ENCODE measurements at places on chromosomes 11 and 22.

DNA sequence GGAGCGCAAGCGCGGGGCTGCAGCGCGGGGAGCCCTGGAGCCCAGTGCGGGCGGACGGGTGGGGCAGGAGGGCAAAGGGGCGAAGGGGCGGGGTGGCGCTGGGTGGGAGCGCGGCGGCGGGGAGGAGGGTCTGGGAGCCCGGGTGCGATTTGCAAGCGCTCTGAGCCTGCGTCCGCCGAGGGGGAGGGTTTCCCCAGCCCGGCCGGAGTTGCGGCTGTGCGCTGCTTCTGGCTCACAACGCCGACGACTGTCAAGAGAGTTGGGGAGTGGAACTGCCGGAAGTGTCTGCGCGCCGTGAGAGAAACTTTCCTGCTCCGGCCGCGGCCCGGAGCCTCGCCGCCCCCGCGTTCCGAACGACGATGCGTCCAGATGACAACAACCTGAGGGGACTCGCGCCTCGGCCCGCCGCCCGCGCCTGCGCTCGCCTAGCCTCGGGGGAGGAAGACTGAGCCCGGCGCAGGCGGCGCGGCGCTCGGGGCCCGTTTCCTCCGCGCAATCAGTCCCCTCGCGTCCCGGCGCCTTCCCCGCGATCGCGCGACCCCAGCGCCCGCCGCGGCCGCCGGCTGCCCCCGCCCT is at the start of gene ARHGAP42:
TSS of gene ARHGAP42 (plus strand) at position 235 of the 576 bp plus-strand sequence. CDS start 391 bp downstream, outside the sequence.
- peak; percentile 75 for DNase-seq

- no peak for DNase-seq
Measured at GRCh38 chr22:25367756-25368155, 148.3 kb downstream of the CRYBB2 start.

GRCh38 chr11:57662893-57663292 is 5.0 kb upstream of the ZDHHC5 start:
- no peak for DNase-seq

DNA sequence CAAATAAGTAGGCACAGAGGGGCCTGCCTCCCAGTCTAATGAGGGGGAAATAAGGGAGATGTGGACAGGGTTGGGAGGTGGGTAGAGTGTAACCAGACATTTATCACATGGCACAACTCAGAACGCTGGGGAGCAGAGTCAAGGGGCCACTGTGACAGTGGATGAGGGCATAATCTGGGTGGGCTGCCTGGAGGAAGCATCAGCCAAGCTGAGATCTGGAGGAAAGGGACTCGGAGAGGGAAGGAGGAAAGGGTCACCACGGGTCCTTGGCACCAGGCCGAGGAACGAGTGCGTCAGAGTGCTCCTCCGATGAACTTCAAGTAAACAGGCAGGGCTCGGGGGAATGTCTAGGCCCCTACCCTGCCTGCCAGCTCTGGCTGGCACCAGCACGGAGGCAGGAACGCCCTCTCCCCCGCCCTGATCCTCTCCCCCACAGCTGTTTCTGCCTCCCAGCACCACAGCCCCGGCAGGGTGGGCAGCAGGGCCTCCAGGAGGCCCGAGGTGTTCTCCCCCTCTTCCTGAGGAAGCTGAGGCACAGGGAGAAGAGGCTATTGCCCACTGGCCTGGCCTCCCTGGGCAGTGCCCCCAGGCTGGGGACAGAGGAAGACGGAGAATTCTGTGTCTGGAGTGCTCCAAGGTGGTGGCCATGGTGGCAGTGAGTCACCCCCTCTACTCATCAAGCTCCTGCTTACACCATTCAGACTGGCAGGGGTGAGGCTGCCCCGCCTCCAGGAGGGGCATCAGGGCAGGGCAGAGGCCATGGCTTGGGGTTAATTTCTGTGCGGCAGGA is 4.2 kb downstream of the ALDH3B1 start:
- no peak for DNase-seq

DNA sequence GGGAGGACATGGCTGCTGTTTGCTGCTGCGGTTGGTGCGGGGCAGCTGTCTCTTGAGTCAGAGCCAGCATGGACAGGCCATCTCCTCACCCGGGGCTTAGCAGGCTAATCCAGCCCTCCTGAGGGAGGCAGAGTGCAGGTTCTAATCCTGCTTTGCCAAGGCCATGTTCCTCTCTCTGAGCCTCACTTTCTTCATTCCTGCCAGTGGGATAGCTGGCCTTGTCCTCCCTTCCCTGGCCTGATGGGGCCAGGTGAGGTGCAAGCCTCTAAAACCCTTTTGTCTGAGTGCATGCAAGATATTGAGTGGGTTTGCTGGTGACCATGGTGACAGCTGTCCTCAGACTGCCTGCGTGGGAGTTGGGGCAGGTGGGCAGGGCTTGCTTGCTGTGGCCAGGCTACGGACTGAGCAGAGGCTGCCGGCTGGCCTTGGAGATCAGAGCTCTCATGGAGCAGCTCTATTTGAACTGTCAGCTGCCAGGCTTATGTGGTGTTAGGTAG is 3.6 kb downstream of the USP35 start:
- DNase-seq: no peak

DNA sequence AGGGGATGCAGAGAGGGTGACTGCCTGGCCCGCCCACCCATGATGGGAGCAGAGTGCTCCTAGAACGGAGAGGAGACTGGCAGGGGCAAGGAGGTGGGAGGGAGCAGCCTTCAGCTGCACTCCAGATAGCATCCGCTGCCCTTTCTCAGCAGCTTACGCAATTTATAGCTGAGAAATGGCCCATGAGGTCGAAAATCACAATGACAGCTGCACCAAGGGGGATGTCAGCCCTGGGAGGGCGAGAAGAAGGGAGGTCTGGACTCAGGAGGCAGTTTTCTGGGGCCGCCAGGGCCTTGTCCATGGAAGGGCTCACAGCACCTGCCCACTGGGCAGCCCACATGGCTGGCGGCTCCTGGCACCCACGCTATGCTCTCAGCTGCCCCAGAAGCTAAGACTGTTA is 17.6 kb upstream of the MOB2 start:
- DNase-seq: no peak

DNA sequence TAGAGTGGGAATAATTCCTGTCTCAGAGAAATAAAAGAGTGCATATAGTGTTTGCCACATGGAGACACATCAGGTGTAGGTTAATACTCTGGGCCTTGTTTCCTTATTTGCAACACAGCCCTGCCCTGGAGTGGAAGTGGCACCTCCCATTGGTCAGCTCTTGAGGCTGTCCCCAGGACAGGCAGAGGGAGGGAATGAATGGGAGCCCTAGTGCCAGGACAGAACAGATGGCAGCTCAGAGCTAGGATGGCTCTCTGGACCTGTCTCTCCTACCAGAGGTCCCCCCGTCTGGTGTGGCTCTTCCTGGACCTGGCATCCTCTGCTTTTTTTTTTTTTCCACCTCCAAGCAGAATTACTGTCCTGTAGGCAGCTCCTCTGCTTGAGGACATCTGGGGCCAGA is 35.6 kb downstream of the LIMK2 start:
- no peak for DNase-seq

GRCh38 chr22:29342577-29343312 is 27.2 kb upstream of the RASL10A start:
- DNase-seq: no peak

DNA sequence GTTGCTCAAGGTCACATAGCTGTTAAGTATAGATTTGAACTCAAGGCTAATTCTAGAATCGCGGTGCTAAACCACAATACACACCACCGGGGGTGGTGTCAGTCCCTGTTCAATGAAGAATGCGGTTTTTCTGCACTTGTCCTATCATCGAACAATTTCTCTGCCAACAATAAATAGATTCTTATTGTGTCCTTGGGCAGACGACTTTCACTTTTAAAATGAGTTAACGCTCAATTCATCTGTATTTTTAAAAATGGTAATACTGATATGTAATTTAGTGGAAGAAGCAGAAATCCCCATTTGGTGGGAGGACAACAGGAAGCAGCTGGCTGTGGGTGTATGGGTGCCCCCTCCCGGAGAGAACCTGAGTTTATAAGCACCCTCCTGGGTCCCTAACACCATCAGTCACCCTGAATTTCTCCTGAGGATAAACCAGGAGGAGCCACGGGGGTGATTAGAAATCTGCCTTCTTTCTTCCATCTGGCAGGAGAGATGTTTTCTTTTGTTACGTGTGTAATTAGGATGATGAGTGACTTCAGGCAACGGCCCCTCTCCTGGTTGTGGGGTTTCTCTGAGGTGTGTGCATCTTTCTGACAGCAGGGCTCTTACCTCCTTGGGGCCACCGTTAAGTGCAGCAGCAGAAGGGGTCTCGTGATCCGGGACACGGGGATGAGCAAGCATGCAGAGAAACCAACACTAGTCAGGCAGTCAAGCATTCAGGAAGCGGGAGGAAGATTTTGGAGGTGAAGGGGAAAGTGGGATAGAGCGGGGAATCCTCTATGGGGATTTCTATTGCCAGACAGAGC is 87.7 kb downstream of the GRAMD1B start:
- DNase-seq: no peak

DNA sequence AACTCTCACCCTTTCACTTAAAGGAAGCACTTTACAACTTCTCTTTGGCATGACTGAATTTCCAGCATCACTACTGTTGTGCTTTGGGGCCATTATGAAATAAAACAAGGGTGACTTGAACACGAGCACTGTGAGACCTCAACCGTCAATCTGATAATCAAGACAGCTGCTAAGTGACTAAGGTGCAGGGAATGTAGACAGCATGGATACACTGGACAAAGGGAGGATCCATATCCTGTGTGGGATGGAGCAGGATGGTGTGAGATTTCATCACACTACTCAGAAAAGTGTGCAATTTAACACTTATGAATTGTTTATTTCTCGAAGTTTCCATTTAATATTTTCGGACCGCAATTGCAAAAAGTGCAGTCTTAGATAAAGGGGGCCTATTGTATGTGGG is 16.1 kb upstream of the EXPH5 start:
- DNase-seq: no peak

DNA sequence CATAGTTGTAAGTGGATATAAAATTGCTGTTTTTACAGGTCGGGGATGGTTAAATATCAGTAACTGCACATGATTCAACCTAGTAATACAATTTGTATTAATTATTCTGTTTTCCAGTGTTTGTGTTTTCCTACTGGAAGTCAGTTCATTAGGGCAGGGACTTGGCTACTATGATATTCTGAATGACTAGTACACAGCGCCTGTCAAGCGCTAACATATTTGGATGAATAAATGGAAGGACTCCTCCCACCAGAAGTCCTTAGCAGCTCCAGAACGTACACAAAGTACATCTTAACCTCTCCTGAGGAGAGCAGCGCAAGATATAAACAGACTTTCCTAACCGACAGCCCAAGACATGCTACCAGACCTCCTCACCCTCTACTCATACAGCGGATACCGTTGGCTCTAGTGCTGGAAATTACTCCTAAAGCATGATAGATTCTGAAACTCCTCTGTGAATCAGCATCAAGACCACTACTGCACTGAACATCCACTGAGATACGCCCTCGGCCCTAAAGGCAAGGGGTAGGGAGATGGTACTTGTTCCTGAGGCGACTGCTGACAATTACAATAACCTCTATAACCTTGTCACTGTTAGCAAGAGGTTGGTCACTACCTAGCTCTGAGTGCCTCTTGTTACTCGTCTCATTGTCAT is 79.1 kb downstream of the RDX start:
- no peak for DNase-seq

GRCh38 chr11:25790396-25790795 is 541.5 kb upstream of the ANO3 start:
- no peak for DNase-seq

DNA sequence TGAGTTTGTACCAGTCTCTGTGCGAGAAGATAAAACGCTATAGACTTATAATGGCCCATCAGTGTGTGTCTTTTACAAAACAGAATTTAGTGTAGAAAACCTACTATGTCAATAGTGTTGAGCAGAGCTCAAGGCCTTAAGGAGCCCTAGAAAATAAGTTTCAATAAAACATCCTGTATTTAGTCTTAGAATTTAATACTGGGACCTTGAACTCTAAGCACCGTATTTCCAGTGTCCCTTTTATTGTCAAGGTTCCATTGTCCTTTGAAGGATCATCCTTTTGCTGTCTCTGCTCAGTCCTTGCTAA is 16.6 kb downstream of the CDC45 start:
- no peak for DNase-seq

- DNase-seq: no peak
Measured at GRCh38 chr22:47206666-47207218, 444.3 kb downstream of the TBC1D22A start.

GRCh38 chr11:109350091-109350490 is 71.9 kb upstream of the C11orf87 start:
- no peak for DNase-seq

GRCh38 chr11:133898770-133899115 is 53.4 kb upstream of the SPATA19 start:
- no peak for DNase-seq

GRCh38 chr11:95035316-95035715 is 10.3 kb downstream of the KDM4E start:
- DNase-seq: no peak

DNA sequence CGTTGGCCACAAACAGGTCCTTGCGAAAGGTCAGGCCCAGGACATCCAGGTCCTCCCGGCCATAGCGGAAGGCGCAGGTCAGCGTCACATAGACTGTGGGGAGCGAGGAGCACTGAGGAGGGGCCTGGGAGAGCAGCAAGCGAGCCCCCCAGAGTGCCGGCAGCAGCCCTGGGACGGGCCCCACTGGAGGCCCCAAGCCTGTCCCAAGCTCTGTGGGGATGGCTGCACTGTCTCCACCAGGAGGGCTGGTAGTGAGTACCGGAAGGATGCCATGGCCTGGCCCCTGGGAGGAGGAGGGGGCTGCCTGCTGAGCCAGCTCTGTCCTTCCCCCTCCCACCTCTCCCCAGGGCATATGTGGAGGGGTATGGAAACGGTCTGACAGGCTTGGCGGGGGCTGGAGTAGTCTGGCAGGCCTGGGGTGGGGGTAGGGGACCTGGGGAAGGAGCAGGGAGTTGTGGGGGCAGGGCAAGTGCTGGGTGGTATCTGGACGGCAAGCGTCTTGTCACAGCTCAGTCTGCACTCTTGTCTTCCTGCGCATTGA is 42.9 kb downstream of the TPBGL start:
- DNase-seq: no peak

DNA sequence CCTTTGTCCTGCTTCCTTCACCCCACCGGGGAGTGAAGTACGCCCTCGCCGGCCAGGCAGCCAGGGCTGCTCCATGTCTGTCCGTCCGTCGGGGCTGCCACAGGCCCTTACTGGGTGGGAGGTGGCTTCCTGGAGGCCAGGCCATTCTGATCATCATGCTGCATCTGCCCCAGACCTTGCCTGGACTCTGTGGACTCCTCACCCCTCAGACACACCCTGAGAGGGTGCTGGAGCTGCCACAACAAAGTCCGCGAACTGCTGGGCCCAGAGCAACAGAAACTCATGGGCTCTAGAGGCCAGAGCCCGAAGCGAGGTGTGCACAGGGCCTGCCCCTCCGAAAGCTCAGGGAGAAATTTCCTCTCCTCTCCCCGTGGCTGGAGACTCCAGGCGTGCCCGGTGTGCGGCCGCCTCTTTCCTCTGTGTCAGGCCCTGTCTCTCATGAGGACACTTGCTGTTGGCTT is 124.2 kb downstream of the KCNQ1OT1 start:
- peak; percentile 2 for DNase-seq
